HFF-Myc (cell line): ENCODE measurements at places on chromosomes 1 and 21.

DNA sequence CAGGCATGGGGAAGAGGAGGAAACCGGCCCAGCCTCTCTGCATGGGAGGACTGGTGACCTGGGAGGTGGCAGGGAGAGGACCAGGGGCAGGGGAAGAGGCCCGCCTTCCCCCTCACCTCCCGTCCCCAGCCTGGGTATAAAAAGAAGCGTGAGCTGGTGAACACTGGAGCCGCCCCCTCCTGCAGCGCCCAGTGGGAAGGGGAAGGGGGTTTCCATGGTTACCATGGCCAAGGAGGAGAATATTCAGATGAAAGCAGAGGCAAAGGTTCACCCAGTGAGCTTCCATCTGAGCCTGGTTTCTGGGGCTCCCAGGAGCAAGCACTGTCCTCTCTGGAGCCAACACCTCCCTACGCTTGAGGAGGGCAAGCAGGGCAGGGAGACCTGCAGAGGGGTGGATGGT, 54.9 kb downstream of the ACOT7 start:
- DNase-seq, result no peak

DNA sequence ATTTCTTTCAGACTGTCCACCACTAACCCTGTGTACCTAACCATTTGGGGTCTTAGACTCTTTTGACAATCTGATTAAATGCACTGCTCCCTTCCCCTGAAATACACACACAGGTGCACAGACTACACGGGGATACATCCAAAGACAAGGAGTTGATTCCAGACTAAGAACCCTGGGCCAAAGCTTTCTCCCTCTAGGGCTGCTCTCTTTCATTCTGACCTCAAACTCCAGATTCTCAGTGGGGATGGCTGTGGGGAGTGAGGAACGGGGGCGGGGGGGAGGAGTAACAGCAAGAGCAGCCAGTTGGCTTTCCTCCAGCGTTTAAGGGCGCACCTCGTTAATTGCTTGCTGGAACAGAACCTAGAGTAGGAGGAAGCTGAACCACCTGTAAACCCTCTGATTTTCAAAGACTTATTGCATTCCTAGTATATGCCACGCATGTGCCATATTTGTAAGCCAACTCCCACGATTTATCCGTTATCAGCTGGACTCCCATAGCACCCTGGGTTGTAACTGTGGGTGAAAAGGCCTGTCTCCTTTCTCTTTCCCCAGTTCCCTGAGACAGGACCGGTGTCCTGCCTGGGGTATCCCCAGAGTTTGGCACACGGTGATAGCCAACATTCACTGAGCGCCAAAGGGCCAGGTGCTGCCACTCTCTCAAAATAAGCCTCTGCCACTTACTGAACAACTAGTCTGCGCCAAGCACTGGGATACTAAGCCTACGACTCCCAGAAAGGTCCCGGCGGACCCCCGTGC, 920 bp downstream of the MTHFR start:
- peak; percentile 39 for DNase-seq

GRCh38 chr1:168509875-168510791, 33.7 kb downstream of the XCL2 start:
- DNase-seq, result no peak

- no peak for DNase-seq
Measured at GRCh38 chr1:173175514-173176145, 31.5 kb downstream of the TNFSF4 start.

DNA sequence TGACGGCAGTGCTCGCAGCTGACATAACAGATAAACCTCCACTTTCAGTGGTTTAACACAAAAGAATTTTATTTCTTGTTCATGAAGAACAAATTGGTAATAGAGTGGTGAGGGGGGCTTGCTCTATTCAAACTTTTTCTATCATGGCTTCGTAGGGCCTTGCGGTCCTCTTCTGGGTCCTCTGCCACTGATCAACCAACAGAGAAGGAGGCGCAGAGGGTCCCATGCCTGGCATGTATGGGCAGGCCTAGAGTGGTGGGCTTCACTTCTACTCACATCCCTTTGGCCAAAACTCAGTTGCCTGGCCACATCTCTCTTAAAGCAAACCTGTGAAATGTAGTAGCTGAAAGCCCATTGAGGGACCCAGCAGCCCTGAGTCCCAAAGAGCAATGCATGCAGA, 460.5 kb downstream of the SIPA1L2 start:
- no peak for DNase-seq

GRCh38 chr21:45138199-45139002, 64.0 kb downstream of the ADARB1 start:
- DNase-seq, result peak; percentile 31
